ENCODE measurements at places on chromosomes 16 and 17.
A peak's percentile ranks its signal among the peaks of the same experiment; 100 is the strongest.

DNA sequence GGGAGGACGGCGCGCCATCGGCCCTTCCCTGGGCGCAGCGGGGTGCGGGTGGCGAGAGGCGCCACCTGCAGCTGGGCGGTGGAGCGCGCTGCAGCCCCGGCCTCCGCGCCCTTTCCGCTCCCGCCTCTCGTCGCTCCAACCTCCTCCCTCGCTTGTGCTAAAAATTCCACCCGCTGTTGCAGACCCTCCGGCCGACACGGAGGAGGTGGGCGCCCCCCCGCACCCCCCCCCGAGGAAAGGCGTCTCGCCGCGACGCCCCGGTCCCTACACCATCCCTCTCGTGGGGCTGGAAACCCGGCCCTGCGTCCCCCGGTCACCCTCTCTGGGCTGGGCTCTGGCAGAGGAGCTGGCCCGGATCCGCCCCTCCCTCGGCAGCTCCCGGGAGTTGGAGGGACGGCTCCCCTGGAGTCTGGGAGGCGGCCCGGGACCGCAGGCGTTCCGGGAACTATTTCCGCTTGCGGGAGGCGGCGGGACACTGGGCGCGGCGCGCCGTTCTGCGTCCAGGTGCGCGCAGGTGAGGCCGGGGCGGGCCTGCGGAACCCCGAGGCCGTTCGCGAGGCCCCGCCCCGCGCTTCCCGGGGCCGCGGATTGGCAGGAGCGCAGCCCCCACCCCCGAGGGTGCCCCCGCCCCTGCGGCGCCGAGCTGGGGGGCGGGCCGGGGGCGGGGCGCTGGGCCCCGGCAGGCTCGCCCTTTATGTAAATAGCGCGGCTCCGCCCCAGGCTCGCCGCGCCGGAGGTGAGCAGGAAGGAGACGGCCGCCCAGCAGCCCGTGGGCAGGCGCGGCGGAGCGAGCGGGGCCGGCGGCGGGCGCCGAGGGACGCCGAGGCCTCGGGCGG is at the start of gene LLGL2:
TSS of gene LLGL2 (plus strand) at position 728 of the 836 bp plus-strand sequence. CDS start 17,730 bp downstream, outside the sequence.
- peak; percentile 82 for DNase-seq

DNA sequence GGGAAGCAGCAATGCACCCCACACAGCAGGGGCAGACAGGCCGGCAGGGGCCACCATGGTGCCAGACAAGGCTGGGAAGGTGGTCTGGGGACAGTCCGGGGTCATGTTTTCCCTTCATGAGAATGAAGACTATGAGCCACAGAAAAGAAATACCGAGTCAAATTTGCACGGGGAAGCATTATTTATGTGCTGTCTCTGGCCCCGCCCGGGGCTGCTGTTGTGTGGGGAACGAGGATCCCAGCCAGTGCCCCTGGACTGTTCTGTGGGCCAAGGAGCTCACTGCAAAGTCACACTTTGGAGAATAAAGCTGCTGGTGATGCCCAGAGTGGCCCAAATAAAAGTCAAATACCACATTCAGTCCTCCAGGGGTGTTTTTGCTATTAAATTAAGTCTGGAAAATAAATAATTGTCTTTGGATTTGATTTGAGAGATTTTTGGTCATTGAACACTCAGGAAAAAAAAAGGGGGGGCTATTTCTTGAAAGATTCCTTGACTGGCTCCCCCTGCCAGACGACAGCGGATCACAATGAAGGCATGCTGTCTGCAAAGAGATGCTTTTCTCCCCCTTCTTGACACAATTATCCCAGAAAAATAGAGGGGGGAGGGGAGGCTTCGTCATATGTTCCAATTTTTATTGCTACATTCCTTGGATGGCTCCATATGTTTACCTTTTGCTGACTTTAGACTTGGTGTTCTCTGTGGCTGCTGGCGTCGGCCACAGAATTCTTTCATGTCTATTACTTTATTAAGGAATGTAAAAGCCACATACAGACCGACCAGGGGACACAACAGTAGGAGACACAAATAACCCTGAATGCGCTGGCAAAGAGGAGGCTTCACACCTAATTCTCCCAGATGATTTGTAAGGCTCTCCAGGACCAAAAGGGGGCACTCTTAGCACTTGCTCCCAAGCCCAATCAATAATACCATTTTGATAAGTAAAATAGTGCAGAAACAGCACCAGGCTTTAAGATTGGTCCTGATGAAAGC is 27.1 kb upstream of the ANKFN1 start:
- DNase-seq = no peak

- no peak for DNase-seq
Measured at GRCh38 chr16:68371706-68372380, 61.0 kb downstream of the PRMT7 start.

- no peak for DNase-seq
Measured at GRCh38 chr16:88055356-88055755, 104.1 kb downstream of the BANP start.

DNA sequence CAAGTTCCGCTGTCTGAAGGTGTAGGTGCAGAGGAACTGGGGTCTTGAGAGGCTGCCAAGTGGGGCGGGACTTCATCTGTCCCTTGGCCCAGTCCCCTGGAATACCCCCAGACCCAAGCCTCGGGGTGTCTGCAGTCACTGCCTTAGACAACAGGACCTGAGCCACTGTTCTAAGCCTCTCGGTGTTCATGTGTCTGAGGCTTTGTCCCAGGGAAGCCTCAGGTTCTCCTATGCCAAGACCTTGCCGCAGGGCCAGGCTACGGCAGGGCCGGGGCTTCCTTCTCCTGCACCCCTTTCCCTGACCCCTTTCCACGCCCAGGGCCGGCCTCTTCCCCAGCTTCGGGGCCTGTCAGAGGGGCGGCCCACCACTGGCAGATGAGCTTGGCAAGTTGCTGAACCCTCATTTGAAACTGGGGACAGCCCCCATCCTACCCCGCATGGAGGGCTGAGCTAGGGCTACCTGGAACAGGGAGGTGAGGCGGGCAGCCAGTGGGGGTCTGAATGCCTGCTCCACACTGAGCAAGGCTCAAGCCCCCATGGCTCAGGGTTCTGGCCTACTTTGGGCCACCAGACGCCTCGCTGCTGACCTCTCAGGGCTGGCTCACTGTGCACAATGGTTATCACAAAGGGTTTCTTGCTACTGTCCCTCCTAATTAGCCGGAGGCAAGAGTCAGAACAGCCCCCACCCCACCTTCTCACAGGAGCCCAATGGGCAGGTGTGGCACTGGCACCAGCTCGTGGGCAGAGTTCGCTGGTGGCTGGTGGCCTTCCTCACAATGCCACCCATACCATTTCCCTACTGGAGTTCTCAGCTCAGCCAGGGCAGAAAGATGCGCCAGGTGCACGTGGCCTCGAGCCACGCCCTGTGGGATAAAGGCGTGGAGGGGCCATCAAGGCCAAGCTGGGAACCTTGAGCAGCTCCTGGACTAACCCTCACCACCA is 7.1 kb downstream of the LITAFD start:
- no peak for DNase-seq

DNA sequence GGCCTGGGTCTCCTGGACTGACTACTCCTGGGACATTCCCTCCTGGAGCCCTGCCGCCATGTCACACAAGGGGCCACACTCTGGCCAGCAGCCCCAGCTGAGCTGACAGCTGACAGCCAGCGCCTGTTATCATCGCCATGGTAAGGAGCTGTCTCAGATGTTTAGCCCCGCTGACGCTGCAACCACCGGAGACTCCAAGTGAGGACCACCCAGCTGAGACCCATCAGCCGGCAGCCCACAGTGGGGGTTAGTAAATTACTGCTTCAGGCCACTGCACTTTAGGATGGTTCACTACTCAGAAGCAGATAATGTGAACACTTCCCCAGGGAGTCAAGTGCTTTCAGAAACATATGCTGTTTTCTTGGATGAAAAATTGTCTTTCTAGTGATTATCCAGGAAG is 14.6 kb upstream of the SPHK1 start:
- no peak for DNase-seq
